ENCODE measurements at places on chromosomes 3 and 15. TPM values are rescaled to one million over a fixed set of nuclear protein-coding genes. Genes with fewer than 3 reads are reported as not detected.

The GCNT3 gene
- total RNA-seq: 4.1 TPM

The ALPK3 gene
- 0.15 TPM for total RNA-seq

The C2CD4A gene
- not detected for total RNA-seq

The CHST14 gene
- 31.6 TPM for total RNA-seq

The SAMD7 gene
- total RNA-seq: not detected

The LTK gene
- 0.21 TPM for total RNA-seq

The RBPMS2 gene
- total RNA-seq: 0.48 TPM

The CFAP100 gene
- not detected for total RNA-seq

The CNTN4 gene
- total RNA-seq: 3.3 TPM

The TGM4 gene
- total RNA-seq: 1.2 TPM

The PLS1 gene
- total RNA-seq: 9.5 TPM

The GOLGA6L10 gene
- not detected for total RNA-seq

The EIF4E3 gene
- 0.97 TPM for total RNA-seq

The CAND2 gene
- 0.31 TPM for total RNA-seq

The AADACL2 gene
- not detected for total RNA-seq

The PLCH1 gene
- total RNA-seq: 0.62 TPM

The IL17RD gene
- 0.55 TPM for total RNA-seq

The OXTR gene
- total RNA-seq: 0.27 TPM

The IQCF2 gene
- not detected for total RNA-seq

The CRYGS gene
- total RNA-seq: 0.10 TPM

The LOXL1 gene
- total RNA-seq: 104 TPM

The SFMBT1 gene
- total RNA-seq: 8.0 TPM

The PLXNA1 gene
- total RNA-seq: 15.3 TPM

The BTBD1 gene
- total RNA-seq: 51.6 TPM

The SSUH2 gene
- total RNA-seq: 0.06 TPM

The SLC12A1 gene
- total RNA-seq: not detected

The CYFIP1 gene
- total RNA-seq: 38.4 TPM

The ATP8B4 gene
- total RNA-seq: 0.04 TPM

The DALRD3 gene
- 31.4 TPM for total RNA-seq

The ITIH3 gene
- total RNA-seq: not detected

The PGBD4 gene
- total RNA-seq: 1.0 TPM

The RPLP1 gene
- 93.2 TPM for total RNA-seq

The SHF gene
- 2.7 TPM for total RNA-seq

The CHSY1 gene
- 22.5 TPM for total RNA-seq

Data from H4 (cell line).